ENCODE measurements at places on chromosomes 11 and 22.
A peak's percentile ranks its signal among the peaks of the same experiment; 100 is the strongest.

DNA sequence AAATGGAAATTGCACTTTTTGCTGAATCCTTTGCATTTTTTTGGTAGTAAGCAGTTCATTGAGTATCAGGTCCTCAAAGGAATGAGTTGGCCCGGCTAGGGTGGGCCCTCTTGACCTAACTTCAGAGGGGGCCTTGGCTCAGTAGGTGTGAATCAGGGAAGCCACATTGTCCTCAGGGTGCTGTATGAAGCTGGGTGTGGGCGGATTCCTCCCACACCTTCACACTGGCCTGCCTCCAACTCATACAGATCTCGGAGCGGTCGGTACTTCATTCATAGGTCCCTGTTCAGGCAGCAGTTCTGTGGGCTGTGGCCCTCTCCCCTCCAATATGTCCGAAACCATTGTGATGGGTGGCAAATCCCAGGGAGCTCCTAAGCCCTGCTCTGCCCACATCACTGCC, 47.4 kb upstream of the OR4B1 start:
- no peak for DNase-seq

DNA sequence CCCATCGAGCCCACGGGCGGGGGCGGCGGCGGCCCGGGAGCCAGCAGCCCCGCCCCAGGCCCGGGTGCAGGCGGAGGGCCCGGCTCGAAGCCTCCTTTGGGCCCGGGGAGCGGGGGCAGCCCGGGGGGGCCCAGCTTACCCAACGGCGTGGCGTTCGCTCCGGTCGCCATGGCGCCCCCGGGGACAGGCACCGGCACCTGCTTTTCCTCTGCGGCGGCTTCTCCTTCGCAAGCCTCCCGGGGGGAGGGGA, 194 bp downstream of the SF1 start:
- DNase-seq = no peak

DNA sequence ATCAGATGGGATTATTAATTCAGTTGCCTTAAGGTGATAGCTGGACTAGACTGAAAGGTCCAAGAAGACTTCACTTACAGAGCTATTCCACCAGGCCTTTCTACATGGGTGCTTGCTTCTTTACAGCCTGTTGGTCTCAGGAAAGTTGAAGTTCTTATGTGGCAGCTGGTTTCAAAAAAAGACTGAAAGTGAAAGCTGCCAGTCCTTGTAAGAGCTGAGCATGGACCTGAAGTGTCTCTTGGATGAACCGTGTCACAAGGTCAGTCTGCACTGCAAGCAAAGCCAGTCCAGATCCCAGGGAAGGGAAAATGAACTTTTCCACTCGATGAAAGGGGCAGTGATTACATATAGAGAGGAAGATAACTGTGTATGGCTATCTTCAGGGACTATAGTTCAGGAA, 201.5 kb upstream of the LUZP2 start:
- no peak for DNase-seq

GRCh38 chr11:23021287-23021863, 161.1 kb upstream of the CCDC179 start:
- DNase-seq = no peak

DNA sequence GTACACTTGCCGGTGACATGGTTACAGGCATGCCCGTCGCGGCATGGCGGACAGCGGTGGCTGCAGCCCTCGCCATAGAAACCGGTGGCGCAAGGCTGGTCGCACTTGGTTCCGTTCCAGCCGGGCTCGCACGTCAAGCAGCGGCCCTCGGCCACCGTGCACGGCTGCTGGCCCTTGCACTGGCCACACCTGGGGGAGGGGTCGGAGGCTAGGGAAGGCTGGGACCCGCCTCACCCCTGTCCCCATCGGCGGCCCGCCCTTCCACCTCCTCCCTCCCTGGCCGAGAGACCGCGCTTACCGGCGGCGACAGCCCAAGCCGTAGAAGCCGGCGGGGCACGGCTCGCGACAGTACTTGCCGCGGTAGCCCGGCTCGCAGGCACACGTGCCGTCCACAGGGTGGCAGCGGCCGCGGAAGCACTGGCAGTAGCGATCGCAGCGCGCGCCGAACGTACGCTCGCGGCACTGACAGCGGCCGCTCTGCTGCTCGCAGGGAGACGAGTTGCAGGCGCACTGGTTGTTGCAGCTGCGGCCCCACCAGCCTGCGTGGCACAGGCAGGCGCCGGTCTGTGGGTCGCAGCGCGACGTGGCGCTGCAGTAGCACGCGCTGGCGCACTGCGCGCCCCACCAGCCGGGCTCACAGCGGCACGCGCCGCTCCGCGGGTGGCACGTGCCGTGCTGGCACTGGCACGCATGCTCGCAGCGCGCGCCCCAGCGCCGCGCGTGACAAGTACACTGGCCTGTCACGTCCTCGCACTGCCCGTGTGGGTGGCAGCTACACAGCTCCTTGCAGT, 6.7 kb downstream of the SCARF2 start:
- DNase-seq = peak; percentile 59

- DNase-seq = no peak
Observed at GRCh38 chr22:44102121-44102520, 78.0 kb downstream of the PARVB start.

Measured in activated CD8-positive, alpha-beta memory T cell treated with anti-CD3 and anti-CD28 coated beads, Interleukin-2, amount 50 U/mL, for 4 hours (primary cell).